ENCODE measurements at places on chromosomes 13 and 19.

GRCh38 chr19:2507109-2507508 is 31.2 kb downstream of the GADD45B start:
- DNase-seq, result no peak

- no peak for DNase-seq
These were observed 46.0 kb upstream of the RANBP3 start for GRCh38 chr19:6023936-6024335.

DNA sequence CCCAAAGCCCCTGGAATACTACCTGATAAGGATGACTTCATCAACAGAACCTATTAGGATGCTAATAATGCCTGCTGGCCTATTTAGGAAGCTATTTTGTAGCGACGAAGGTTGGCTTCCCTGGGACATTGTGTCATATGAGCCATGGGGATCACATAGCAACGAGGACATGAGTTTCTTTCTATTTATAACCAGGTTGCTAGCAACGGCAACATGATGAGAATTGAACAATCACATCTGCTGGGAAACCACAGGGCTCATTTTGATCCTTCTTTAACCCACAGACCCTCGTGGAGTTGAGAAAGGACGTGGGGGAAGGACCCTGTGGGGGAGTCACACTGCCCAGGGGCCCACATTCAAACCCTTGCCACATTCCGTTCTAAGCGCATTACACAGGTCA is 172.2 kb downstream of the COL4A1 start:
- DNase-seq, result no peak

DNA sequence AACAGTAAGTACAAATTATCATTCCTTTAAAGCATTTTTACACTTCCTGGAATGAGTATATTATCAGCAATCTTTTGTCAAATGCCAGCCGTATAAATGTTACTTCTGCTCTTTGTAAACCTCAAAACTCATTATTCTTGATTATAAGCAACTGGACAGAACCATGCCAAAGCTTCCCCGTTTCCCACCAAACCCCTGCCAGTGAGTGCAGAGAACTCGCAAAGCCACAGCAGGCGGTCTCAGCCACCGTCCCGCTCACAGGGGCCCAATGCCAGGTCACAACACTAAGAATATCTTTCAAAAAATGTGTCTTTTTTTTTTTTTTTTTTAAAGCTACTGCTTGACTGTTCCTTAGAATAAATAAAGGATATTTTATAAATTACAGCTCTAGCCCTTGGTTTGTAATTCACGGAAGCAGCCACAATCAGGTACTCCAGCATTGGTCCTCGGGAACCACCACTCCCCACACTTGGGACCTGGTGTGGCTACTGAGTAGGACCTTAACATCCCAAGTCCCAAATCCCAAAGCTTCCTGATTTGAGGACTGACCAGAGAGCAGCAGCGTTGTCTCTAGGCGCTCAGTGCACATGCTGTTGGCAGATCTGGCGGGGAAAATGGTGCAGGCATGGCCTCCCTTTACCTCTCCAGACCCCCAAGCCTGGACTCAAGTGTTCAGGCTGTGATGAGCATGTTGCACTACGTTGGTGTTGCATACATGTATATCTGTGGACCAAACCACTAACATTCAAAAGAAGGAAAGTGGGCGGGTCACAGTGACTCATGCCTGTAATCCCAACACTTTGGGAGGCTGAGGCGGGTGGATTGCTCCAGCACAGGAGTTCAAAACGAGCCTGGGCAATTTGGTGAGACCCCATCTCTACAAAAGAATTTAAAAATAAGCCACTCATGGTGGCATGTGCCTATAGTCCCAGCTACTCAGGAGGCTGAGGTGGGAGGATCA is 19.0 kb downstream of the KCTD15 start:
- no peak for DNase-seq

DNA sequence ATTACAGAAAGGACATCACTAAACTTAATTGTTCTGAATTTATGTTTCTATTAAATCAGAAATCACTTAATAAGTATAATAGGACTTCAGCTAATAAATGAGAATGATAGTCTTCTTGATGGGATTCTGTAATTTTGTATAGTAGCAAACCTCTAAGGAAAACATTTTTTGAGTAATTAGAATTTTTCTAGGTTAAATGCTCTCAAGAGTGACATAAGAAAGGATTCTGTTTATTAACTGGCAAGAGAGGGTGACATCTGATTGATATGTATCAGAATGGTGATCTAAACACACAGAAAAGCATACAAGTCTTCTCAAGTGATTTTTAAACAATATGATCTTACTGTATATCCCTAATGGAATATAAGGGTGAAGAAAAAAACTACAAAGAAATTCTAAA is 1597.7 kb upstream of the PRR20A start:
- DNase-seq, result no peak
